Putamen (tissue), 1 donor: ENCODE measurements at places on chromosomes 11 and 22.
A peak's percentile ranks its signal among the peaks of the same experiment; 100 is the strongest.

- no peak for DNase-seq
Measured at GRCh38 chr22:44554411-44554810, 56.4 kb upstream of the RTL6 start.

DNA sequence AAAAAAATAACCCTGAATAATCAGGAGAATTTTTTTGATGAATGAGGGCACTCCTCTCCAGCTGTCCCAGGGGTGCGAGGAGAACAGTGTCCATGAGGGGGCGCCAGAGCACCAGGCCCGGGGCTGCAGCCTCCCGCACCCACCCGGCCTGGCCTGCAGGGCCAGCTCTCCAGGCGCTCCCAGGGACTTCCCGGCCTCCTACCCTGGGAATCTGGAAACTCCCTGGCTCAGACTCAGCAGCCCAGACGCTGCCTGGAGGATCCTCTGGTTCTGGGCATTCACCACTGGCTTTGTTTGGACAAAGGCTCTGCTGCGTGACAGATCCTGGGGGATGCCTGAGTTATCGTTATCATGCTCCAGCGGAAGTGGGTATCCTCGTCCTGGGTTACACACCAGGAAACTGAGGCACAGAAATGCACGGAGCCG is 31.0 kb downstream of the MCM5 start:
- peak; percentile 71 for DNase-seq

DNA sequence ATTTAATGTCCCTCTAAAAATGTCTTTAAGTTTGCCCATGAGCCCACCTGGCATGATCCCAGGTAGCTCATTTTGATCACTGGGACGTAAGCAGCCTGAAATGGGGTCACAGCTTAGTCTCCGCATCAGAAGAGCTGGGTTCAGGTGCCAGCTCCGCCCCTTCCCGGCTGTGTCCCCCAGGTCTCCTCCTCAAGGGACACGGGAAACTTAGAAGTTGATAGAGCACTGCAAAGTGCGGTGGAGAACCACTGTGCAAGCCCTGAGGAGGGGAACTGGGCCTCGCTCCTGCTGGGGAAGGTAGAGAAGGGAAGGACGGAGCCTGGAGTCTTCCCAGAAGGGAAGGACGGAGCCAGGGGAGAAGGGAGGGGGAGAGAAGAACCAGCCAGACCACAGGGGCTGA is 7.7 kb downstream of the TOM1 start:
- DNase-seq = no peak

- DNase-seq = no peak
Measured at GRCh38 chr22:46561435-46561905, 24.1 kb upstream of the CELSR1 start.

DNA sequence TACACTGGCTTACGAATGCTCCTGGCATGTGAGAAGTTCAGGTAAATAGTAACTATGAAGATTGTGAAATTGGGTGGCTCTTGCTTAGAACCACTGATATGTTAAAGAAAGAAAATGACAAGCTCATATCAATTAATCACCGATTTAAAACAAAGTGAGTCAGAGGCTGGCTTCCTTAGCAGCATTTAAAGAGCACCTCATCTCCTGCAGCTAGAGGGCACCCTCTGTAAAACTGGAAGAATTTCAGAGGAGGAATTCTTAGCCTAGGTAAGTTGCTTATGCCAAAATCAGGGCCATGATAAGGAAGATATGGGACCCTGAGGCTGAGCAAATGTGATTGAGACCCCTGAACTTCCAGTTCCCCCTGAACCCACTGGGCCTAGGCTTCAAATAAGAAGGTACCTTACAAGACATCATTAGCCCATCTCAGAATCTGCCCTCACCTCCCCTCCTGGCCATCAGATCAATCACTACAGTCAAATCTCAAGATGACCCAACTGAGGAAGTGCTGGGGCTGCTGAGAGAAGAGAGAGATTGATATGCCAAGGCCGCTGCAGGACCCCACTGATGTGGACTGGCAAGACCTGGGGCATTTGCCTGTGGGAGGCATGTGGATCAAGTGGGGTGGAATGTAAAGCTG is 8.6 kb upstream of the CD3E start:
- no peak for DNase-seq

DNA sequence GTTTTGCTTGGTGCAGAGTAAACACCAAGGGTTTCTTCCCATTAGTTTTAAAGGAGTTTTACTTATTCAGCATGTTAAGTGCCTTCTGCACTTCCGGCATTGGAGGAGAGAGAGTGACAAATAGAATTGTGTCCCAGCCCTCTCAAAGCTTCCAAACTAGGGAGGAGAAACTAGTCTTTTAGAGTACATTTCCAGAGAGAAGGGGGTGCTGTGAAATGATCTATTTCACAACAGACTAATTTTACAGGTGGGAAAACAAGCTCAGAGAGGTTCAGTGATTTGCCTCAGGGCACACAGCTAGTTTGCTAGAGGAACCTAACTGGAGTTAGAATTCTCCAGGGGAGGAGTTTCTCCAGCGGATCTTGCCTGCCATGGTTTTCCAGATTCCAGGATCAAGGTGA is 12.6 kb downstream of the MPST start:
- peak; percentile 69 for DNase-seq

- no peak for DNase-seq
Measured at GRCh38 chr22:49995361-49996118, 17.0 kb downstream of the IL17REL start.
